Astrocyte (in vitro differentiated cells and primary cell): ENCODE measurements at places on chromosomes 5 and 9. TPM values are rescaled to one million over a fixed set of nuclear protein-coding genes. Genes with fewer than 3 reads are reported as not detected.
A peak's percentile ranks its signal among the peaks of the same experiment; 100 is the strongest.

- H3K27me3 ChIP-seq: no peaks in the 10 kb centered on the region
- no peaks in the 10 kb centered on the region for H3K36me3 ChIP-seq
- no peak overlapping the region for H3K4me3 ChIP-seq
- no peak for DNase-seq
These were observed 173.6 kb upstream of the MAP3K1 start for GRCh38 chr5:56641635-56642260.

DNA sequence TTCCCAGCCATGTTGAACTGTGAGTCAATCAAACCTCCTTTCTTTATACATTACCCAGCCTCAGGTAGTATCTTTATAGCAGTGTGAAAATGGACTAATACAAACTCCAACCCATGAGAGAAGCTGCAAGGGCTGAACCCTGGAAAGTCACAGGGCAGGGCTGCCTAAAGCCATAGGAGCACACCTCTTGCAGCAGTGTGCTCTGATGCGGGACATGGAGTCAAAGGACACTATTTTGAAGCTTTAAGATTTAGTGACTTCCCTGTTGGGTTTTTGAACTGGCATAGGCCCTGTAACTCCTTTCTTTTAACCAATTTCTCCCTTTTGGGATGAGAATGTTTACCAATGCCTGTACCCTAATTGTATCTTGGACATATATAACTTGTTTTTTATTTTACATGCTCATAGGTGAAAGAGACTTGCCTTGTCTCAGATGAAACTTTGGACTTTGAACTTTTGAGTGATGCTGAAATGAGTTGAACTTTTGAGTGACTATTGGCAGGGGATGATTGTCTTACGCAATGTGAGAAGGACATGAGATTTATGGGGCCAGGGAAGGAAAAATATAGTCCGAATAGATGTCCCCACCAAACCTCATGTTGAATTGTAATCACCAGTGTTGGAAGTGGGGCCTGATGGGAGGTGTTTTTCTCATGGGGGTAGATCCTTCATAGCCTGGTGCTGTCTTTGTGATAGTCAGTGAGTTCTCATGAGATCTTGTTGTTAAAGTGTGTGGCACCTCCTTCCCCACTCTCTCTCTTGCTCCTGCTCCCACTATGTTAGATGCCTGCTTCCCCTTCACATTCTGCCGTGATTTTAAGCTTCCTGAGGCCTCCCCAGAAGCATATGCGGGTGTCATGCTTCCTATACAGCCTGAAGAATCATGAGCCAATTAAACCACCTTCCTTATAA is 159.5 kb upstream of the SPEF2 start:
- no peak overlapping the region for H3K4me3 ChIP-seq
- no peaks in the 10 kb centered on the region for H3K4me1 ChIP-seq
- no peak overlapping the region for H3K27ac ChIP-seq
- no peaks in the 10 kb centered on the region for H3K27me3 ChIP-seq

DNA sequence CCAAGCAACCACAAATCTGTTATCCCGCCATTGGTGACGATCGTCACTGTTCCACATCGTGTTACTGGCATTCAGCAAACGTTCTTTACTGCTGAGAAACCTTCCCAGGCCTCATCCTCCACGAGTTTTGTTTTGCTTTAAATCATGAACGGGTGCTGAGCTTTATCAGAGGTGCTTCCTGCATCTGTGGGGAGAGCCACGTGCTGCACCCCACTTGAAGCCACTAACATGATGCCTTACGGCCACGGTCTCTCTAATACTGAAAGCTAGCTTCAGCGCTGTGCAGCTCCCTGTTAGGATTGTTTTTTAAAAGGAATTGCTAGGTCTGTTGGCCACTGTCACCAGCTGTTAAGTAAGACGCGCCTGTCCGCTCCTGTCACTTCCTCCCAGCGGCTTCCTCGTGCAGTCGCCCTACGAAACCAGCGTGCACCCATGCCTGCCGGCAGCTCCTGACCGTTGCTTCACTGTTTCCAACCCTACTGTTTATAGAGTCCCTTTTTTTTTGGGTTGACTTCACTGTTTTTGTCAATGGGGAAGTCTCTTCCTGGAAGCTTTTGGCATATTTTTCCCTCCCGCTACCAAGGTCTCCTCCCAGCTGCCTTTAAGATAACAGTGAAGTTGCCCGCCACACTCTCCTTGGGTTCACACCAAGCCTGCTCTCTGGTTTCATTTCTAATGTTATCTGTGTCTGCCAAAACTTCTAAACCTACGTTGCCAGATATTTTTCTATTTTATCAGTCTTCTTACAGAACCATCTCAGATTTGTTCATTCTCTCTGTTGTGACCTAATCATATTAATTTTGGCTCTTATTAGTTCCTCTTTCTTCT is 20.3 kb downstream of the LPCAT1 start:
- H3K4me1 ChIP-seq: no peaks in the 10 kb centered on the region
- H3K4me3 ChIP-seq: no peak overlapping the region
- H3K27ac ChIP-seq: no peak overlapping the region
- DNase-seq: peak; percentile 35

DNA sequence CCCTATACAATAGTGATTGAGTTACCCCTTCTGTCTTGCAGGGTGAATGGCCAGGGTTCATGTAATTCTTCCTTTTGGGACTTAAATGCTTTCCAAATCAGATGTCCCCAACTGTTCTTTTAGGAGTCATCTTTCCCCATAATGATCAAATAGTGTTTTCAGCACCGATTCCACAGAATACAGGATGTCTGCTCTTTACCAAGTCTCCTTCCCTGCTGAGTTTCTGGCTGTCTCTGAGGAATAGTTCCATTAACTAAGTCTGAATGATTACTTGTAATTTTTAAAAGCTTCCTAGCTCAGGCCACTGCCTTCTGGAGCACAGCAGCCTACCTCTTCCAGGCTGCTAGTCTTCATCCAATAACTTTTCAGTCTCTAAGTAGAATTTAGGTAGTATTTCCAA is 630.7 kb upstream of the ZNF608 start:
- DNase-seq: no peak
- H3K36me3 ChIP-seq: no peaks in the 10 kb centered on the region
- no peak overlapping the region for H3K4me3 ChIP-seq
- H3K4me1 ChIP-seq: peaks cover 9% of the 10 kb centered on the region

DNA sequence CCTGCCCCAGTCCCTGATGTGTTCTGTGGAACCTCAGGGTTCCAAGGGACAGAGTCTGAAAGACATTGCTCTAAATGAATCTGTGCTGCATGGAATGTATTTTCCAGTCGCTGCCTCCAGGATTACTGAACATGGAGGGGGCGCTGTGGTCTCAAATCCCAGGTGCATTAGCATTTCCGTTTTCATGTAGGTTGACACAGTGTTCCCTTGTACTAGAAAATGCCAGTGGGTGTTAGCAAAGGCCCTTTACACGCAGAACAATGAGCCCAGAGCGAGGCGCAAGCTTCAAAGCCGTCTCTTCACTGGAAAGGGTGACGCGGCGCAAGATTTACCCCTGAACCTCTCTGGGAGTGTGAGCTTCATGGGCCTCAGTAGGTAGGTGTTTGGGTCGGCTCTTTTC is 308.3 kb downstream of the SLIT3 start:
- H3K36me3 ChIP-seq: no peaks in the 10 kb centered on the region
- peaks cover 8% of the 10 kb centered on the region for H3K4me1 ChIP-seq
- no peak overlapping the region for H3K27ac ChIP-seq
- peaks cover 5% of the 10 kb centered on the region for H3K27me3 ChIP-seq

DNA sequence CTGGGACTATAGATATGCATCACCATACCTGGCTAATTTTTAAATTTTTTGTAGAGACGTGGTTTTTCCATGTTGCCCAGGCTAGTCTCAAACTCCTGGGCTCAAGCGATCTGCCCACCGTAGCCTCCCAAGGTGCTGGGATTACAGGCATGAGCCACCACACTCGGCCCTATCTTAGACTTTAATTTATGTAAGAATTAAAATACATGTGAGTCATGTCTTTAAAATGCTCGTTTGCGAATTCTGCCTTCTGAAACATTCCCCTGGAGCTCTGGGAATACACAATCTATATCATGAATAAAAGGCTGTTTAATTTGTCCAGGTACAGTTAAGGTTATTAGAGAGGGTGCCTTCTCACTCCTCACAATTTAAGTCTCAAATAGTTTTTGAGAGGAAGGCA is 32.8 kb downstream of the RHOBTB3 start:
- H3K4me1 ChIP-seq: peaks cover 40% of the 10 kb centered on the region
- H3K27me3 ChIP-seq: no peaks in the 10 kb centered on the region
- peak overlapping the region; percentile 8 for H3K27ac ChIP-seq
- H3K36me3 ChIP-seq: peaks cover 12% of the 10 kb centered on the region
- DNase-seq: peak; percentile 32
- H3K4me3 ChIP-seq: no peak overlapping the region

DNA sequence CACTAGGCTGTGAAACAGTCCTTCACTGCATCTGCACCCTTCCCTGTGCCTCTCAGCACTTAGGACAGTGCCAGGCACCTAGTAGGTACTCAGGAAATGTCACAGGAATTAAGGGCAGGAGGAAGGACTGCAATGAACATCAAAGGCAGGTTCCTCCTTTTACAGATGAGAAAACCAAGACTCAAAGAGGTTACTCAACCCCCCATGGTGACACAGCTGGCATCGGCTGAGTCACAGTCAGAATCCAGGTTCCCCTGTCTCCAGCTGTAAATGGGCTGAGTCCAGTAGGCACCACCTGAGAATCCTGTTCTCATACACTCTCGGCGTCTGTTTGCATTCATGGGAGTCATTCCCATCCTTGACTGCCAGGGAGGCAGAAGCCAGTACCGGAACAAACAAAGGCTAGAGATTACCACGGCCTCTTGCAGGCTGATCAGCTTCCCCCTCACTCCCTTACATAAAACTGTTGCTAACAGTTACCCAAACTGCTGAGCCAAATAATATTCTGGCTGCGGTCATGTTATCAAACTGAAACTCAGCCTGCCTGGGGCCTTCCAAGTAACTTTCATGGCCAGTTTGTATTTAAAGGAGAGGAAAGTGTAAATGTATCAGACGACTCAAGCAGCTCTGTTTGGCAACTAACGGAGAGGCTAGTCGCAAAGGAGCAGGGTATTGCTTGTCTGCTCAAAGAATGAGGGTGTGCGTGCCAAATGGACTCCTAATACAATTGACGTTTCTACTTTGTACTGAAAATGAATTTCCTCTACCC is 201.7 kb downstream of the PAPPA start:
- H3K4me1 ChIP-seq: peaks cover 4% of the 10 kb centered on the region
- DNase-seq: peak; percentile 63
- peaks cover 7% of the 10 kb centered on the region for H3K36me3 ChIP-seq
- H3K4me3 ChIP-seq: no peak overlapping the region

DNA sequence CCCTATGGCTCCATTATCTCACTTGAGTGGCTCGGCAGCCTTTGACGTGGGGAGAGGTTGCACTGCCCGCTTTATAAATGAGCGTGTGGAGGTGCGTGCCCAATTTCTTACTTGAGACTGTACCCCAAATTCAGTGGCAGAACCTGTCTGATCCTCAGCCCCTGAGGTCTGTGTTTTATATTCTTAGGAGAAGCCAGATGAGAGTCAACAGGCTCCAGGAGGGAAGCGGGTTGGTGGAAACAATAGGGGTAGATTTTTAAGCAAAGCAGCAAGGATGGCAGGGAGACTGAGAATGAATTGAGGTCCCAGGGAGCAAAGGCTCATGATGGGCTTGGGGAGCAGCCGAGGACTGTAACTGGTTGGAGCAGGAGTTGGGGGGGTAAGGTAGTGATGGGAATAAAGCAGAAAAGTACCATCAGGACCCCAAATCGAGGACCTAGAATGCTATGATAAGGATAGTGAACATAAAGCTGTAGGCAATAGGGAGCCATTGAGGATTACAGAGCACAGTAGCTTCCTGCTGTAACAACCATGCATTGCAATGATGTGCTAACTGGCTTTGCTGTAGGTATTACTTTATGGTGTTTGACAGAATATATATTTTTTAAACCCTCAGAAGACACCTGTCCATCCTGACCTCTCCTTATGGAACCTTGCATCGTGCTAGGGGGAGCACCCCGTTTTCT is 43.1 kb upstream of the DAB2IP start:
- no peak overlapping the region for H3K27ac ChIP-seq
- H3K36me3 ChIP-seq: no peaks in the 10 kb centered on the region
- no peak for DNase-seq
- peaks cover 5% of the 10 kb centered on the region for H3K27me3 ChIP-seq

DNA sequence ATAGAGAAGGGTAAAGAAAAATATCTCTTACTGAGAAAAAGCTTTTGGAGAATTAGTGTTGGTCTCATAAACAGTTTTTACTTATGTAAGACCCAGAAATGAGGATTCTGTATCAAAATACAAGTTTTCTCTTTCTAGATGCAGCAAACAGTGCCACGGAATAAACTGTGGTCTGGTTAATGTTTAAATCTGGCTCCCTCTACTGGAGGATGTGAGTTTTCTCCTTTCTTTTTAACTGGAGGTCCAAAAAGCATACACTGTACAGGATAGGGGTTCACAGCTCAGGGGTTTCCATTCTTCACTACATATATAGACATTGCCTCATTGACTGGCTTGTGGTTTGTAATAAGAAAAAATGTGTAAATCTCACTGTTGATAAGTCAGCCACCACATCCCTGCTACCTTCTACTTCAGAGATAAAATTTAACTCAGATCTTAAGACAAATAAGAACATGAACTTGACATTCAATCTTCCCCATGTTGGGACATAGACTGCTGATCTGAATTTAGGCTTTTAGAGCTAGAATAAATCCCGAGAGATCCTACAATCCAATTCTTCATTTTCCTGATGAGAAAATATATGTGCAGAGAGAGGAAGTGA is 98.9 kb downstream of the CFAP95 start:
- no peaks in the 10 kb centered on the region for H3K27me3 ChIP-seq
- H3K27ac ChIP-seq: no peak overlapping the region
- peak; percentile 47 for DNase-seq
- peaks cover 5% of the 10 kb centered on the region for H3K4me1 ChIP-seq
- no peaks in the 10 kb centered on the region for H3K36me3 ChIP-seq

DNA sequence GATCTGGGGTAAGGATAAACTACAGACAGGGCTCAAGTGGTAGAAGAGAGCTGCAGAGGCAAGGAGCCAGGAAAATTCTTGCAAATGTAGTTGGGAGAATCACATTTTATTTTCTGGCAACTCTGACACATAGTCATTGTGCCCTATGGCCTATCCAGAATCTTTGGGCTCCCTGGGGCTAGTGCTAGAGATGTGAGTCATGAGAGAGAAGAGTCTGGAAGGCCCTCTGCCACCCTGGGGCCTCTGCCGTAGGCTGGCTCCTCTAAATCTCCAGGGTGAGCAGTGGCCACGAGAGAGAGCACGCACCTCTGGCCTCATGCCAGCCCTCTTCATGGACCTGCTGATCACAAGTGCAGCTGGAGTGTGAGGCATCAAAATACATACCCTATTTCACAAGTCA is 74.3 kb upstream of the SSBP2 start:
- no peak overlapping the region for H3K27ac ChIP-seq
- no peaks in the 10 kb centered on the region for H3K27me3 ChIP-seq
- no peaks in the 10 kb centered on the region for H3K36me3 ChIP-seq
- no peak overlapping the region for H3K4me3 ChIP-seq
- H3K4me1 ChIP-seq: no peaks in the 10 kb centered on the region

Gene IFNB1
- 2.5 and 3.2 TPM in 2 replicates for total RNA-seq

Gene ANGPTL2
- total RNA-seq: 17.5 and 21.3 TPM in 2 replicates

Gene NR5A1
- 0.26 TPM in 1 of 2 replicates, not detected in the other for total RNA-seq

Gene RXRA
- 33.4 and 33.7 TPM in 2 replicates for total RNA-seq

Gene MSX2
- total RNA-seq: 5.6 and 12.0 TPM in 2 replicates
